ENCODE measurements at places on chromosomes 3 and 15. TPM values are rescaled to one million over a fixed set of nuclear protein-coding genes. Genes with fewer than 3 reads are reported as not detected.

DNA sequence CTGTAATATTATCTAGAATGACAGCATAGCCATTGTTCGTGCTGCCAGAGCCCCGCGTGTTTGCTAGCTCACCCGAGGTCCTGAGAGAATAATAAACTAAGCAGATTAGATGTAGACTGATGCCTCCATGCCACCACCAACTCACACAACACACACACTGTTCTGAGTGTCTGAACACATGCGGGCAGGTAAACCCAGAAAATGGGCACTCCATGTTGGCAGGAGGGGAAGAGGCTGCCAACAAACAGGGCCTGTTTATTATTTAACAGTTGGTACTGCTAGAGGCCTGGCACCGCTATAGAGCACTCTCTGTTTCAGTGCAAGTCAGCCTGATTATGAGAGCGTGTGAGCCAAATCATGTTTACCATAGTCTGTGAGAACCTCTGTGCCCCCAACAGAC lies 299.0 kb downstream of the ZBTB20 start:
- H3K27me3 ChIP-seq: no peaks in the 10 kb centered on the region
- no peak overlapping the region for H3K27ac ChIP-seq
- no peak for DNase-seq
- H3K4me1 ChIP-seq: peaks cover 15% of the 10 kb centered on the region
- H3K36me3 ChIP-seq: no peaks in the 10 kb centered on the region

DNA sequence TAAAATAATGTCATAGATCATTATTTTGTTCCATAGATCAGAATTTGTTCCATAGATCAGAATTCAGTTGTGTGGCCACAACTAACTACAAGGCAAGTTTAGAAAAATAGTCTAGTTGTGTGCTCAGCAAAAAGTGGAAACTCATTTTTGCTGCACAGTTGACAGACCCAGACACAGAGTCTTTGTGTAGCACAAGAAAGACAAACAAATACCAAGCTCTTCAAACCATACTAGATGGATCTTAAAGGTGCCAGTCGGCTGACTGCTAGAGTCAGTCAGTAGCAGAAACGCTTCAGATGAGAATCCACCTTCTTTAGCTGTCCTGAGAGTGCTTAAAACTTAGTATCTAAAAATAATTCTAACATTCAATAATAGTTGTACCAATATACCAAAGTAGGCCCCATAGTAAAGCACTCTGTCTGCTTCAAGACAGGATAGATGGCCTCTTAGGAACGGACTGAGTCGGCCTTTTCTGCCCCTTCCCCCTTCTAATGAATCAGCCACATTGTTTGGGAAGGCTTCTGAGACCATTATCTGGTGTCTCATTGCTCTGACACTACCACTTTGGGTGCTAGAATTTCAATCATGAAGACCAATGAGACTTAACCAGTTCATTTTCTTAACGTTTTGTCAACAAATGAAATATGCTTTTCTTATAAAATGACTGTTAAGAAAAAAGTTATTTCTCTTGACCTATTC lies 27.7 kb upstream of the SLC4A7 start:
- no peaks in the 10 kb centered on the region for H3K36me3 ChIP-seq
- no peak overlapping the region for H3K4me3 ChIP-seq
- H3K4me1 ChIP-seq: 0 out of 2 replicates have a peak, but pooled peaks cover 4% of the 10 kb centered on the region

GRCh38 chr3:151351648-151352047 lies 22.3 kb upstream of the P2RY13 start:
- H3K27me3 ChIP-seq: no peaks in the 10 kb centered on the region
- no peaks in the 10 kb centered on the region for H3K36me3 ChIP-seq
- no peaks in the 10 kb centered on the region for H3K4me1 ChIP-seq
- H3K4me3 ChIP-seq: no peak overlapping the region
- no peak for DNase-seq

- no peaks in the 10 kb centered on the region for H3K36me3 ChIP-seq
- no peak overlapping the region for H3K4me3 ChIP-seq
- H3K27ac ChIP-seq: no peak overlapping the region
- peaks cover 16% of the 10 kb centered on the region for H3K27me3 ChIP-seq
- DNase-seq: peak; percentile 68
These were observed 27.9 kb upstream of the SCN10A start for GRCh38 chr3:38843898-38844297.

Gene SLC28A1
- total RNA-seq: not detected

DNA sequence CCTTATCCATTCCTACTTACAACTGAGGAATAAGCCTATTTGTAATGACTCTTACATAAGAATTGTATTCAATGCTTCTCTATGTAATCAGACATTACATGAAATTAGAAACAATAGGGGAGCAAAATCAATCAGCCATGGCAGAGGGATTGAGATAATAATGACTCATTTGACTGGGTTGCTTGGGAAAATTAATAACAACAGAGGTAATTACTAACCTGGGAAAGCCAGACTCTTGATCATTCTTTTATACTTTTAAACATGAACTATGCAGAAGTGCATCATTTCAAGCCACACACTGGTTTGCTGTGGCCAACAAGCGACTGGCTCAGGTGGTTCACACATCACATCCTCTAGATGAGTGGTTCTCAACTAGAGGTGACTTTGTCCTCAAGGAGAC lies 126.3 kb upstream of the CRBN start:
- H3K36me3 ChIP-seq: no peaks in the 10 kb centered on the region
- no peak for DNase-seq
- H3K27me3 ChIP-seq: no peaks in the 10 kb centered on the region
- no peaks in the 10 kb centered on the region for H3K4me1 ChIP-seq
- no peak overlapping the region for H3K4me3 ChIP-seq
- H3K27ac ChIP-seq: no peak overlapping the region

GRCh38 chr3:196774848-196775422 lies 35.3 kb downstream of the PAK2 start:
- H3K4me1 ChIP-seq: peaks cover 43% of the 10 kb centered on the region
- H3K4me3 ChIP-seq: peak overlapping the region; percentile 9
- DNase-seq: peak; percentile 87
- H3K36me3 ChIP-seq: no peaks in the 10 kb centered on the region
- H3K27ac ChIP-seq: peak overlapping the region; percentile 69
- no peaks in the 10 kb centered on the region for H3K27me3 ChIP-seq

DNA sequence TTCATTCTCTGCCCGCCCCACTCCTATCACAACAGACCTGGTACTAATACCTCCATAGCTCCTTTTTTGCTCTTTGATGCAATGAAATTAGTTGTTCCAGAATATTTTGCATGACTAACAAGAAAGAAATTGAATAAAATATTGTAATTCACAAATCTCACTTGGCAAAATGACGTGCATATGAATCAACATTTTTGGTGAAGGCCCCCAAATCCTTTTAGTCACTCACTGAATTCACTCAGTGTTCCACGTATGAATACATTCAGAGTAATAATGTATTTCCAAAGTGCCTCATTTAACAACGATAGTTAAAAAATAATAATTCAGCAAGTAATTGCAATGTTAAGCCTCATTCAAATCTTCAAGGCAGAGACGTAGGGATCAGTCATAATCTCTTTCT lies 148.6 kb upstream of the STRIT1 start:
- no peaks in the 10 kb centered on the region for H3K36me3 ChIP-seq
- H3K27me3 ChIP-seq: no peaks in the 10 kb centered on the region
- H3K4me1 ChIP-seq: peaks cover 27% of the 10 kb centered on the region
- DNase-seq: peak; percentile 72
- H3K27ac ChIP-seq: peak overlapping the region; percentile 20

DNA sequence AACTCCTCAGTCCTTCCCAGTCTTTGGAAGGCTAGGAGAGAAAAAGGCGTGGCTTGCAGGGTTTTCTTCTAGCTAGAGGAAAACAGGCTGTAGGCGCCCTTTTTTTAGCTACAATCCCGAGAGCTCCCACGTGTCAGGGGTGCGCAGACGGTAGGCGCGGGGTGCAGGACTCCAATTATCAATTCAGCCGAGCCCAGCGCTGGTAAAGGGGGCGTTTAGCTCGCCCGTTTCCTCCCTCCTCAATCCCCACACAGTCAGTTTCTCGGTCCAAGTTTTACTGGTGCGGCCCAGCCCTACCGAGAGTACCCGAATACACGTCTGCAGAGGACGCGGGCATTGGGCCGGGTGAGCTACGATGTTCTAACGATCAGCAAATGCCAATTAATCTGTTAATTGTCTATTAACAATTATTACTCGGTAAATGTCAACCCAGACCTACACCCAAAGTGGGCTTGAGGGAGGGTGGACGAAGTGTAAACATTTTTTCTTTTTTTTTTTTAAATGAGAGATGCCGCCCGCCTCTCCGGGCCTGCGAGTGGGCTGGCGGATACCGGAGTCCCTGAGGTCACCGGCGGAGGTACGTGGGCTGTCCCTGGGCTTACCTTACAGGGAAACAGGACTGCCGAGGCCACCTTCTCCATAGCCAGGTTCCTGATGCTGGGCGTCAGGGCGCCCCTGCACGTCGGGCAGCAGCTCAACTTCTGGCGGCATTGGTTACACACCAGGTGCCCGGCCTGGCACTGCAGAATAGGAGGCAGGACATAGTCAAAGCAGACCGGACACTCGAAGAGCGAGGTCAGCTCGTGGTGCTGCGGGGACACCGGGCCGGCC lies 923 bp downstream of the SIAH2 start:
- peak overlapping the region; percentile 87 for H3K4me3 ChIP-seq
- peak overlapping the region; percentile 94 for H3K27ac ChIP-seq
- peak; percentile 84 for DNase-seq
- no peaks in the 10 kb centered on the region for H3K27me3 ChIP-seq
- no peaks in the 10 kb centered on the region for H3K36me3 ChIP-seq

GRCh38 chr3:73511571-73512525 lies 112.9 kb downstream of the PDZRN3 start:
- no peak overlapping the region for H3K4me3 ChIP-seq
- no peaks in the 10 kb centered on the region for H3K27me3 ChIP-seq
- no peaks in the 10 kb centered on the region for H3K36me3 ChIP-seq
- H3K4me1 ChIP-seq: peaks cover 20% of the 10 kb centered on the region

- no peaks in the 10 kb centered on the region for H3K36me3 ChIP-seq
- H3K4me3 ChIP-seq: no peak overlapping the region
- DNase-seq: no peak
- H3K27ac ChIP-seq: no peak overlapping the region
- no peaks in the 10 kb centered on the region for H3K4me1 ChIP-seq
These were observed 191.9 kb upstream of the LINGO1 start for GRCh38 chr15:77824361-77825251.

Gene EPB42
- total RNA-seq: not detected

GRCh38 chr3:122100591-122101463 lies 45.7 kb downstream of the CD86 start:
- no peak overlapping the region for H3K27ac ChIP-seq
- H3K27me3 ChIP-seq: peaks cover 21% of the 10 kb centered on the region
- peak; percentile 11 for DNase-seq
- H3K4me1 ChIP-seq: no peaks in the 10 kb centered on the region
- H3K36me3 ChIP-seq: no peaks in the 10 kb centered on the region

DNA sequence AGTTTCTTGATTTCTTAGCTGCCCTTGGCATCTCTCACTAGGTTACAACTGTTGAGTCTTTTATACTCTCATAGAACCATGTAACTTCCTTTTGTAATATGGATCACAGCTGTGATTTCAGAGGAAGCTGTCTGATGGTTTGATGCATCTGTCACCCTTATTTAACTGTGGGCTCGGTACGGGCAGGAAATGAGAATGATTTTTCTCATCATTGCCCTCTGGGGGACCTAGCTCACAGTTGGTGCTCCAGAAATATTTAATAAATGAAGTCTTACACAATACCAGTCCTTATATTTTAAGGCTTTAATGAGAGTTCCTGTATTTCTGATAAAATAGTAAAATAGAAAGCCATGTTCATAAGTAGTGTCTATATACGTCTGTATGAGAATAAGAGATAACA lies 151.2 kb downstream of the EBLN2 start:
- no peaks in the 10 kb centered on the region for H3K36me3 ChIP-seq
- no peak overlapping the region for H3K4me3 ChIP-seq
- H3K27ac ChIP-seq: no peak overlapping the region
- peaks cover 31% of the 10 kb centered on the region for H3K4me1 ChIP-seq
- no peaks in the 10 kb centered on the region for H3K27me3 ChIP-seq

- no peaks in the 10 kb centered on the region for H3K27me3 ChIP-seq
- no peak overlapping the region for H3K27ac ChIP-seq
- H3K4me3 ChIP-seq: no peak overlapping the region
- no peaks in the 10 kb centered on the region for H3K36me3 ChIP-seq
These were observed 148.1 kb downstream of the WDR72 start for GRCh38 chr15:53611145-53611920.

GRCh38 chr3:66644549-66644948 lies 143.7 kb upstream of the LRIG1 start:
- no peak overlapping the region for H3K27ac ChIP-seq
- no peaks in the 10 kb centered on the region for H3K36me3 ChIP-seq
- no peak for DNase-seq
- no peaks in the 10 kb centered on the region for H3K4me1 ChIP-seq
- no peaks in the 10 kb centered on the region for H3K27me3 ChIP-seq
- no peak overlapping the region for H3K4me3 ChIP-seq

- H3K27me3 ChIP-seq: no peaks in the 10 kb centered on the region
- H3K4me3 ChIP-seq: no peak overlapping the region
- H3K27ac ChIP-seq: no peak overlapping the region
These were observed 269.0 kb upstream of the ADAMTS9 start for GRCh38 chr3:64956711-64957325.

DNA sequence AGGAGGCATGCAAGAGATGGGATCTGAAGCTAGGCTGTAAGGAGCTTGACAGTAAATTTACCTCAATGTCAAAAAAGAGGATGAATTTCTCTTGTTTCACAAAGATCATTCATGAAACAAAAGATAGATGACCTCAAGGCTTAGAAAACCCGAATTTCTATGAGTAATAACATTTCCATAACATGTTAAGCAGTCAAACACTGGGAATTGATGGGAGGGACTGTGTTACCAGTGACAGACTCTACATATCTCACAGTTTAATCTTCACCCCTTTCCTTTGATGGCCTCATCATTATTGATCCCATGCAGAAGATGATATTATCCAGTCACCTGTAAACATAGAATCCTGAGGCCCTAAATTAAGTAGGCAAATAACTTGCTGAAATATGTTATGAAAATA lies 53.5 kb upstream of the VGLL3 start:
- H3K4me1 ChIP-seq: no peaks in the 10 kb centered on the region
- no peak overlapping the region for H3K4me3 ChIP-seq
- no peaks in the 10 kb centered on the region for H3K27me3 ChIP-seq
- no peaks in the 10 kb centered on the region for H3K36me3 ChIP-seq

- H3K27ac ChIP-seq: no peak overlapping the region
- no peaks in the 10 kb centered on the region for H3K27me3 ChIP-seq
- H3K4me1 ChIP-seq: no peaks in the 10 kb centered on the region
- no peaks in the 10 kb centered on the region for H3K36me3 ChIP-seq
- no peak for DNase-seq
These were observed 188.1 kb upstream of the NSMCE3 start for GRCh38 chr15:29457729-29458128.

Gene CADPS
- total RNA-seq: 11.4 TPM

Data from GM23248 (cell line).